ENCODE measurements at places on chromosomes 3 and 15.

DNA sequence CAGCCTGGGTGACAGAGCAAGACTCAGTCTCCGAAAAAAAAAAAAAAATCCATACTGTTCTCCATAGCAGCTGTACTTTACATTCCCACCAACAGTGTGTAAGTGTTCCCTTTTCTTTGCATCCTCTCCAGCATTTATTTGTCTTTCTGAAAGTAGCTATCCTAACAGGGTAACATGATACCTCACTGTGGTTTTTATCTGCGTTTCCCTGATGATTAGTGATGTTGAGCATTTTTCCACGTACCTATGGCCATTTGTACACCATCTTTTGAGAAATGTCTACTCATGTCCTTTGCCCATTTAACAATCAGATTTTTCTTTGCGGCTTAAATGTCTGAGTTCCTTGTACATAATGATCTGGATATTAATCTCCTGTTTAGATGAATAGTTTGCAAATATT lies 119.3 kb downstream of the RFX7 start:
- no peak for DNase-seq

DNA sequence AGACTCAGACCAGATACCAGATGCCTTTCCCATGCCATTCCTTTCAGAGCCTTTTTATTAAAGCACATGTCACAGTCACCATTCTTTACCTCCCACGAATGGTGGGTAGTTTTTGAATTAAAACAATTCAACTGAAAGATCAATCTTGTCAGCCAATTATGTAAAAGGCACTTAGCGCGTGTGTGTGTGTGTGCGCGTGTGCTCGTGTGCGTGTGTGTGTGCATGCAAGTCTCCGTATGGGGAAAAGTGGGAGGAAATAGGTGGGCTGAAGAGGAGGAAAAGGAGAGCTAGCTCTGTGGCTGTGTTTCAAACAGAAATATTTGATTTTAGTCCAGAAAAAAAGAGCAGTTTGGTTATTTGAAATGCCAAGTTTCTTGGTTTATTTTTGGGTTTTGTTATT lies 177.2 kb downstream of the KCNAB1 start:
- DNase-seq = no peak

- no peak for DNase-seq
These were observed 87.7 kb downstream of the REC114 start for GRCh38 chr15:73530649-73531048.

DNA sequence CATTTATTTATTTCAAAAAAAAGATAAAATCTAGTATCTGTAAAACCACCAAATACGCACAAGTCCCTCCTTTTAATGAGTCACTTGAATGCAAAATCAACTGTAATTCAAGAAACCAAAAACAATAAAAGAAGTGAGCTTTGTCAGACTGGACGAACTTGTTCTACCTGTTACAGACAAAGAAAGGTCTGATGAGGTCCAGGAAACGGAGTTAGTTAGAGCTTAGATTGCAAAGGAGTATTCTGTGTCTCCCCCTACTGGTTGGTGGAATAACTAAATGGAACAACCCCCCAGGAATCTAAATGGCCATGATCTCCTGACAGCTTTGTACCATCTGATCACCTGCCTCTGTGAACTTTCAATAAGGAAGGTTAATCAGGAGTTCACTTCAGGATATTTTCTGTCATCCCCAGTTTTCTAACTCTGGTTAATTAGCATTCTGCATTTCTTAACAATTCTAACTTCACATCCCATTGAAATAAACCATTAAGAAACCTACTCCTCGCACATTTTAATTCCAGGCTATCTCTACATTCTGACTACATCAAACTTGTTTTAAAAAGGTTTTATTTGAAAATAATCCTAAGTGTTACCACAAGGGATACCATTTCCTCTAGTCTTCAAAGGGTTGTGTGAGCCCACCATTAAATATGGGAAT lies 333.0 kb upstream of the SATB1 start:
- DNase-seq = peak; percentile 31

- no peak for DNase-seq
These were observed 928.5 kb upstream of the ROBO1 start for GRCh38 chr3:80696280-80696679.

DNA sequence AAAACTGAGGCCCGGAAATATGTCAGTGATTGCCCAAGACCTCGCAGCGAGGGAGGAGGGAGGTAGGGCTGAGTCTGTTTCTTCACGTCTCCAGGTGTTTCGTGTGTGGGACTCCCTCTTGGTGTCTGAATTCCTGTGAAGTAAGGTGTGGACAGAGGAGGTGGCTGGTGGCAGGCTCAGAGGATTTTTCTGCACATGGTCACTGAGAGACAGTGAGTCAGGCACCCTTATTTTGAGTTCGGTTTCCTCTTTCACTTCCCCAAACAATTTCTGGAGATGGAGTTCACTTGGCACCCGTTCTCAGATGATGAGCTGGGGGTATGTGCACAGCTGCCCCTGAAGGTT lies 46.3 kb upstream of the VPS8 start:
- no peak for DNase-seq

- DNase-seq = no peak
These were observed 18.7 kb downstream of the ACTC1 start for GRCh38 chr15:34776606-34777105.

DNA sequence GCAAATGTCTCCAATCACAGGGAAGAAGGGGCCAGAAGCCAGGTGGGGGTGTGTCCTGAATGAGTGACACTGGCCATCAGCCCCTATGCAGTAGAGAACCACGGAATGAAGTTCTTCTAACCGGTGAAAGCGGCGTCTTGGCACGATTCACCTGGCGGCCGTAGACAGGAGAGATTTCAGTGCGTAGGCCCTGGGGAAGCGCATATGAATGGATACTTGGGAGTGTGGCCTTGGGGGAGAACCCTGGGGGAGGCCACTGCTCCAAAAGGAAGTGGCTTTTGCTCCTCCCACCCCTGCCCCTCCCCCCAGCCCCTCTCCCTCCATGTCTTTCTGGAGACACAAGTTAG lies 43.6 kb downstream of the RBPMS2 start:
- no peak for DNase-seq

DNA sequence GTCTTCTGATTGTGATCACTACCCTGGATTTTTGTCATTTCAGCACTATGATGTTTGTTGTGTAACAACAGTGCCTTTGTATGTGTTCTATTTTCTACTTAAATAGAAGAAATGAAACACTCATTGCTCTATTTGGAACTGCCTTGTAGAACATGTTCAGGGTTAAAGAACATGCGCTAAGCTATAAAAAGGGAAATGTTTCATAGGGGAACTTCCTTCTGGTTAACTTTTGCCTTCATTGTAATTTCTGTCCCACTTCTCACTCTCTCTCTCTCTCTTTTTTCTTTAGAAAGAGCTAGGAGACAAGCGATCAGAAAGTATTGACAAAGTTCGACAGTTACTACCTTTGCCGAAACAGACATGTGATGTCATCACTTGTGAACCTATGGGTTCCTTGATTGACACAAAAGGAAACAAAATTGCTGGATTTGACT lies at the start of gene P2RY12:
TSS of gene P2RY12 (minus strand) at position 13 of the 434 bp plus-strand sequence. CDS start 45,908 bp downstream, outside the sequence.
- DNase-seq = no peak
